Ammon's horn (tissue), 1 donor: ENCODE measurements at places on chromosomes 11 and 22.

DNA sequence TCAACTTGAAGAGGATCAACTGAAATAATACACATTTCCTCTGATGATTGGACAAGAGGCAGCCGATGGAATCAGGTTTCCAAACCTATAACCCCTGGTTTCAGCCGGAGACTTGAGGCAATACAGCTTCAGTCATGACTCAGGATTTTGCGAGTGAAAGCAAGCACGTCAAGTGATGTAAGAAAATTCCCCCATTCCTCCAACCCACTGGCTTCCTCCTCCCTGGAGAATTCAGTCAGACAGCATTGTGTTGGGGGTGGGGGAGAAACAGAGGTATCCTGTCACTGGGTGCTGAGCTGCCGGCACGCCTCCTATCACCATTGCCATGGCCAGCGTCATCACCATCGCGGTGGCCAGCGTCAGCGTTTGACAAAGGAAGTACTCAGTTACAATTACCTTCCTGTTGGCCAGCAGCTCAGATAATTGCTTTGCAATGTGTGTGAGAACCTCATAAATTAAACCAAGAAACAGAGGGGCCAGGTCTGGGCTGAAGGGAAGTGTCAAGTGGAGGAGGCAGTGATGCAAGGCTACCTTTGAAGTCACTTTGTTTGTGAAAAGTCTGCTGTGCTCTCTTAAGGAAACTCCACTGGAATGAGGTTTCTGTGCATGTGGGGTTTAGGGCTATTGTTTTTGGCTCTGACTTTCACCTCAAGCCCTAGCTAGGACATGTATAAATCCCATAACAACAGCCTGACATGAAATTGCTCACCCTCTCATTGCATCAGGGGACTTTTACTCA lies 50.2 kb downstream of the LIF start:
- no peak for DNase-seq

- DNase-seq, result no peak
These were observed 301.2 kb downstream of the CADM1 start for GRCh38 chr11:115202900-115203552.

- DNase-seq, result peak; percentile 34
These were observed 700 bp upstream of the DEPDC5 start for GRCh38 chr22:31753005-31753633.

GRCh38 chr22:29375398-29376076 lies 12.8 kb downstream of the AP1B1 start:
- no peak for DNase-seq

DNA sequence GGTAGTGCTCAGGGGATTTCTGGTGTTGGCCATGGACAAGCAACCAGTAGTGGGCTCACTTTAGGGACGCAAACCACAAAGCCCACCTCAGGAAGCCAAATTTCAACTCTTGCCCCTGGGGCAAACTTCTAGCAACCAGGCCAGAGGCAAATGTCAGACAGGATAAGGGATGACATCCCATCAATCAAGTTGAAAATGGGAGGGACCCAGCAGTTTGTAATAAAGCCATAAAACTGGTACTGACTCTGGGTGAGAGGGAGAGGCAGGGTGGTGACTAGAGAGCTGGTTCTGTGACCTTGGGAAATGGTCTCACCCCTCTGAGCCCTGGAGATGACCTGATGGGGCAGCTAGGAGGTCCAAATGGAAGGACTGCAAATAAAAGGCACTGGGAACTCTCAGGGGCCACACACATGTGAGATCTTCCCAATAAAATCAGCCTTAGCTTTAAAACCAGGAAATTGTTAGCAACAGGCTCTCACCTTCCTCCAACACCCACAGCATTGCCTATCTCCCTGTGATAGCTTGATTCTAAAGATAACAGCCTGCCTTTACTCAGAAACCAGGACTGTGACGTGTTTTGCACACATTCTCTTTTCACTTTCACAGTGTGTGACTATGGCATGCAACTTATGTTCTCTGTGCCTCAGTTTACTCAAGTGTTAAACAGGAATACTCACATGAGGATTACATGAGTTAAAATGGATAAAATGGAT lies 6.4 kb upstream of the TBC1D10A start:
- DNase-seq, result no peak

- DNase-seq, result no peak
These were observed 786 bp downstream of the CAPN1 start for GRCh38 chr11:65182258-65183170.

- DNase-seq, result no peak
These were observed 453.9 kb downstream of the BRD1 start for GRCh38 chr22:49373801-49374226.

- DNase-seq, result peak; percentile 1
These were observed 24.7 kb downstream of the TUB start for GRCh38 chr11:8105666-8106065.

- no peak for DNase-seq
These were observed 92.5 kb downstream of the C11orf87 start for GRCh38 chr11:109514313-109515018.

DNA sequence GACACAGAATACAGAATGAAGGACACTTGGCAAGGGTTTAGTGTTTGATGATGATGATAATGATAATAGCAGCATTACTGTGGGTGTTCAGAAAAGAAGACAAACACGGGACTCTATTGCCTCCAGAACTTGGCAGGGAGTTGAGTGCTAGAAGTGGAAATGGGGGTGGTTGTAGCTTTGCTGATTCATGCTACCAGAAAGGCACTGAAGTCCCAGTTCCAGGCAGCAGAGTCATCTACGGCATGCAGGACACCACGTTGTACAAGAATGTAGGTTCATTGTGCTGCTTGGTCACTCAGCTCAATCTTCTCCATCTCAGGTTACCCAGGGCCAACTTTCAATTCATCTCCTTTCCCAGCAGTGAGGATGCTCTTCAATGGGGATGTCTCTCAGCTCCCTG lies 115.7 kb downstream of the NTM start:
- peak; percentile 84 for DNase-seq

- no peak for DNase-seq
These were observed 7.8 kb downstream of the FANCF start for GRCh38 chr11:22617868-22618267.

DNA sequence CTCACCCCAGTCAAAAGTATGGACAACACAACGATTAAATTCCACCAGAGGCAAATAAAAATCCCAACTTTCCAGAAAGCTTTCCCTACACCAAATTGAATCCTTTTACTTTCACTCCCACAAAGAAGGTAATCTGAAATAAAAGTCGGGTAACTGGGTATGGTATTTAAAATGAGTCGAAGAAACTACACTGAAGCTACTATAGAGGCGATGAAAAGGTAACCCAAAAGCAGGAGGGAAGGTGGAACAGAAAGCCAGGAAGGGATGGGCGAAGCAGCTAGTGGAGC lies 1.1 kb downstream of the PICALM start:
- DNase-seq, result no peak

- DNase-seq, result no peak
These were observed 369.3 kb downstream of the CADM1 start for GRCh38 chr11:115134926-115135325.

GRCh38 chr22:38204784-38205183 lies 3.0 kb downstream of the MAFF start:
- no peak for DNase-seq

- DNase-seq, result no peak
These were observed 88.1 kb downstream of the MN1 start for GRCh38 chr22:27713461-27713860.

GRCh38 chr11:86421946-86422345 lies 47.3 kb downstream of the CCDC81 start:
- no peak for DNase-seq

DNA sequence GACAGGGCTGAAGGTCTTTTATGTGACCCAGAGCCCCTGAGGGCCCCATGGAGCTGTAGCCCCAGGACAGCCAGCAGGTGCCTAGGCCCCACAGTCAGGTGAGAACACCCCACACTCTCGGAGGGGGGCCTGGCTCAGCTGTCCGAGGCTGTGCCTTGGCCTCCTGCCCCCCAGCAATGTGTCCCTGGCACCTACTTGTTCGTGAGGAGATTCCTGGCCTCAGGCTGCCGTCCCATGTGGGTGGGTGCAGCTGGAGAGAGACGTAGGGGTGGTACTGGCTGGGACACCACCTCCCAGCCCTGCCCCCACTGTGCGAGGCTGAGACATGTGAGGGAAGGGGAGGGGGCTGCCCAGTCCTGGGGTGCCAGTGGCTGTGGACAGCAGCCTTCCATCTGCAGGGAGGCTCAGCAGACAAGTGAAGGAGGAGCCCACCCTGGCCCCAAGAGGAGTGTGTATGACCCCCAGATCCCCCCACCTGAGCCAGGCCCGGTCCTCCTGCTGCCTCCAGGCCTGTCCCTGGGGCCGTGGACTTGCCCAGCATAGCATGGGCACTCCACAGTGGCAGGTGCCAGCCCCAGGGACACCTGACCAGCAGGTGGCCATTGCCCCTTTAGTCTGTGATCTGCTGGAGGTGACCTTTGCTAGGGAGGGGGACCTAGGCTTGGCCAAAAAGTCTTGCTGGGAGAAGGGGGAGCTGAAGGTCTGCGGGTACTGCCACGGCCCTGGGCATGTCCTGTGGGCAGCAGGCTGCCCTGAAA lies 17.0 kb downstream of the IL17REL start:
- DNase-seq, result no peak

DNA sequence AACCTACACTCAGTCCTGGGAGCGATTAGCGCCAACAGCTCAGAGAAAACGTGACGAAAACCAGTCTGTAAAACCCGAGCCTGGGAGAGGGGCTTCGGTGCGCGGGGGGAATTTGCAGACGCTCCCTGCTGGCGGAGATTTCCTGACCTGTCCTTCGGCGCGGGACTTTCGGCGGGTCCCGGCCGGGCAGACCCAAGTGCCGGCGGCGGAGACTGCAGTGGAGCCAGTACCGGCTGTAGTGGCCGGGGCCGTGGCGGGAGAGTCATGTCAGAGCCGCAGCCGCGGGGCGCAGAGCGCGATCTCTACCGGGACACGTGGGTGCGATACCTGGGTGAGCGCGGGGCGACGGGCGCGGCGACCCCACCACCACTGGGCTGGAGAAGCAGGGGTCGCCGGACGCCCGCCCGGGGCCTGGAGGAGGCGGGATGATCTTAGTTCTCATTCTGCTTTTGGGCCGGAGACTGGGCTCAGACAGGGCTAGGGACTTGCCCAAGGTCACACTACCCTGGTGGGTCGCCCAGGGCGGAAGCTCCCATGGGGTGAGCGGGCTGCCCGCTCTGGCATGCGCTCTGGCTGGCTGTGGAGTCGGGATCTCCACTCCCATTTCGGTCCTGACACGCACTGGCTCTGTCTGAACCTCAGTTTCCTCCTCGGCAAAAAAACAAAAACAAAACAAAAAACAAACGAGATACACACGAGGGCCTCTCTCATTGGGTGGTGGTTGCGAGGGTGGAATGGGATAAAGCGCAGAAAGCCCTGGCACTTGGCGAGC lies at the start of gene MTFP1:
MTFP1 (plus strand) TSS at position 153 of the 772 bp plus-strand sequence; CDS start at position 265, 112 bp downstream.
- DNase-seq, result peak; percentile 48

DNA sequence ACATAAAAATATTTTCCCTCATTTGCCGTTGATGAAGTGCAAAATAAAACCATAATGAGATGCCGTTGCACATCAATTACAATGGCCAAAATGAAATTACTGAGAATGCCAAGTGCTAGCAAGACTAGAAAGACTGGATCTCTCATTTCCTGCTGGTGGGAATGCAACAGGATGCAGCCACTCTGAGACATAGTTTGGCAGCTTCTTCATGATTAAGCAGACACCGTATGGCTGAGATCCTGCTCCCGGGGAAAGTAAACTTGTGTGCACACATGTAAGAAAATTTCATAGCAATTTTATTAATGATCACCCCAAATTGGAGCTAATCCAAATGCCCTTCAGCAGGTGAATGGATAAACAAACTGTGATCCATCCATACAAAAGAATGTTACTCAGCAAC lies 1013.2 kb downstream of the TBC1D22A start:
- no peak for DNase-seq

- DNase-seq, result no peak
These were observed 142.1 kb upstream of the B3GAT1 start for GRCh38 chr11:134554106-134554505.

GRCh38 chr22:36493690-36494110 lies 12.3 kb upstream of the TXN2 start:
- peak; percentile 76 for DNase-seq

DNA sequence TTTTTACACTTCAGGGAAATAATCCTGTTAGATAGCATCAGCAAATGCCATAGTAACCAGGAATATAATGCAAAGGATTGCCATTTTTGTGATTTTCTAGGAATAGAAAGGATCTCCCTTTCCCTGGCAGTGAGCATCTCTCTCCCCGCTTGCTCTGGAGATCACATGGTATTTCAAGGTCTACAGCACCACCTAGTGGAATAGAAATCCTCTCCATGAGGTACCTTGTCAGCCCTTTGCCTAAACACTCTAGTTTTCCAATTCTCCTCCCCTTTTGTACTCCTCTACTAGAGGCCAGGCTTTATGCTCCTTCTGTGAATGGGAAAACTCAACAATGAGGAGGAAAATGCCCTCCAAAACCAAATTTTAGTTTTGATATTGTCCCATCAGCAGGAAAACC lies 78.4 kb downstream of the XRRA1 start:
- DNase-seq, result no peak

DNA sequence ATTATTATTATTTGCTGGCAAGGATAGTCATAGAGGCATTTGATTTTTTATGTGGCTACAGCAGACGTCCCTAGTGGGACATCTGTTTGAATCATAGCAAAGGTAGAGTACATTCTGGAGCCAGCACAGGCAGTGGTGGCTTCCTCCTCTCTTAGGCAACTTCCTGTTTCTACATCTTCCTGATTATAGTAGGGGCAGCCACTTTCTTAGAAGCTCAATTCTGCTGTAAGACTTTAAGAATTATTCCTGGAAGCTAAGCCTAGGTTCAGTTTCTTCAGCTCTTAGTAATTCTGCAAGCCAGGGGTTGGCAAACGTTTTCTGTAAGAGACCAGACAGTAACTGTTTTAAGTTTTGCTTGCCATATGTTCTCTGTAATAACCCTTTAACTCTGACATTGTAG lies 129.3 kb upstream of the TENM4 start:
- no peak for DNase-seq

- no peak for DNase-seq
These were observed 3.9 kb downstream of the CREB3L1 start for GRCh38 chr11:46281371-46281831.

DNA sequence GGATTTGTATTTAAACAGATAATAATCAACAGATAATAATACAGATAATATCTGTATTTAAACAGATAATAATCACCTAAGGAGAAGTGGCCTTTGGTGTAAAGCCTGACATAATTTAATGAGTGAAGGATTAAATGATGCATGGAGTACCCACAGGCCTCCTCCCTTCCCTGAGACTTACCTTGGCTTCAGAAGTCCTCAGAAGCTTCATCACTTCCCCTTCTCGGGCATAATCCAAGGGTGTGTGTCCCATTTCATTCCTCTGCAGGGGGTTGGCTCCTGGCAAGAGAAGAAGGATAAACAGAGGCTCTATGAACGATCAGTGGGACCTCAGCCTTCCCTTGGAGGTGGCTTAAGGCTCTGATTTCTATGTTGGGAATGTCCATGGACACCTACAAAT lies 85.5 kb upstream of the PHOX2A start:
- no peak for DNase-seq

- DNase-seq, result peak; percentile 69
These were observed 150.5 kb downstream of the FEZ1 start for GRCh38 chr11:125345421-125346178.

GRCh38 chr11:86641537-86642261 lies 30.7 kb downstream of the ME3 start:
- DNase-seq, result no peak
